ENCODE measurements at places on chromosomes 1 and 21.

GRCh38 chr1:30197639-30198450 lies 525.5 kb downstream of the MATN1 start:
- no peak for DNase-seq

GRCh38 chr1:25796811-25797458 lies 3.1 kb upstream of the SELENON start:
- peak; percentile 76 for DNase-seq

DNA sequence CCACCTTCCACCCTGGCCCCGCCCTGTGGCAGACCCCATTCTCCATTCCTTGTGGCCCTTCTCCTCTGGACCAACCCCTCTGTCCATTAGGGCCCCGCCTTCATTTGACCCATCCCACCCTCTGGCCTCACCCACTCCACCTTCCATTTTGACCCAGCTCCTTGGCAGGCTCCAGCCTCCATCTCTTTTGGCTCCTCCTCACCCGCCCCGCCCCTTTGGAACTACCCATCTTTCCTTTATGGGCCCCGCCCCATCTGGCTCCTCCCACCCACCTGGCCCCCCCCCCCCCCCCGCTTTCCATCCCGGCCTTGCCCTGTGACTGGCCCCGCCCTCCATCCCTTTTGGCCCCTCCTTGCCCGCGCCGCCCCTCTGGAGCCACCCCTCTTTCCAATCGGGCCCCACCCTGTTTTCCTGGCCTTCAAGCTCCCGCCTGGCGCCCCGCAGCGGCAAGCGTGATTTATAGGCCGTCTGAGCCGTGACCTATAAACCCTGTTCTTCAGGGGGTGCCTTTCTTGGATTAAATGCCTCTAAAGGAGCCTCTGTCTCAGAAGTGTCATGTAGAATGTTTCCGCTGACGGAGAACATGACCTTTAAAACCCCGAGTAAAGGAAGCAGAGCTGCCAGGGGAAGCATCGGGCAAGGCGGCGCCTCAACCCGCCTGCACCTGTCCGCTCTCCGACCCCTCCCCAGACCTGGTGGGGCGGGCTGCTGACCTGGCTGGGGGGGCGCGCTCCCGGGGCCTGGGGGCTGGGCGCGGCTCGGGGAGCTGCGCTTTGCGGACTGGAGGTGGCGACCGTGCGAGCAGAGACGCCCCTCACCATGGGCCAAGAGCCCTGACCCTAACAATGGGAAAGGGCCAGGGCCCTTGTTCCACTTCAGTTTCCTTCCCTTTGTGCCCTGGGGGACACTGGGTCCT lies 178.0 kb downstream of the CAMTA1 start:
- peak; percentile 79 for DNase-seq

DNA sequence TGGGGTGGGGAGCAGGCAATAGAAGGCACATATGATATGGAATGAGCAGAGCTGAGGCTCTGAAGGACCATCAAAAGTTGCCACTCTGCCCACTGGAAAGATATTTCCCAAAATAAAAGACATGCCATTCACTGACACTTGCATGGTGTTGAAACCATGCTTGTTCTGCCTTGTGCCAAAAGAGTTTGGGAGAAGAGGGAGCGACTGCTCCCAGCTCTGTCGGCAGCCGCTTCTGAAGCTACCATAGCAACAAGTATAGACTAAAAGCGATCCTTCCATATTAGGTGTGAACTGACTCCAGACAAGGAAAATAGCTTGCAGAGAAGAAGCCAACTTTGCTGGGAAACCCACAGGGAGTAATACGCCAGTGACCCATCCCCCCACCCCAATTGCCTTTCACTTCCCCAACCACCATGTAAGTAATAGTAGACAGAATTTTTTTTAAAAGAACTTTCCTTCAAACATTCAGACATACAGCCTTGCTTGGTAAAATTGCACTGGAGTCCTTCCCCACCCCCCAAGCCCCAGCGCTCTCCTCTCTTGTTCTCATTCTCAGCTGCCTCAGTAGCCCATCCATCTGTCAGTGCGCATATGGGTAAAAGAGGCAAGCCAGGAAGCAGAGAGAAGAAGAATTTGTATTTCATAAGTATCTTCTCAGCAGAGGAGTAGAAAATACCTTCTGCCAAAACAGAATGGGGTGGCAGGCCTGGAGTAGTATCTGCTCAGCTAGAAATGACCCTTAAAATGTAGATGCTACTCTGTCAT lies 263.7 kb downstream of the OMA1 start:
- DNase-seq, result no peak

- no peak for DNase-seq
These were observed 55.9 kb downstream of the SETD4 start for GRCh38 chr21:36004441-36004840.

DNA sequence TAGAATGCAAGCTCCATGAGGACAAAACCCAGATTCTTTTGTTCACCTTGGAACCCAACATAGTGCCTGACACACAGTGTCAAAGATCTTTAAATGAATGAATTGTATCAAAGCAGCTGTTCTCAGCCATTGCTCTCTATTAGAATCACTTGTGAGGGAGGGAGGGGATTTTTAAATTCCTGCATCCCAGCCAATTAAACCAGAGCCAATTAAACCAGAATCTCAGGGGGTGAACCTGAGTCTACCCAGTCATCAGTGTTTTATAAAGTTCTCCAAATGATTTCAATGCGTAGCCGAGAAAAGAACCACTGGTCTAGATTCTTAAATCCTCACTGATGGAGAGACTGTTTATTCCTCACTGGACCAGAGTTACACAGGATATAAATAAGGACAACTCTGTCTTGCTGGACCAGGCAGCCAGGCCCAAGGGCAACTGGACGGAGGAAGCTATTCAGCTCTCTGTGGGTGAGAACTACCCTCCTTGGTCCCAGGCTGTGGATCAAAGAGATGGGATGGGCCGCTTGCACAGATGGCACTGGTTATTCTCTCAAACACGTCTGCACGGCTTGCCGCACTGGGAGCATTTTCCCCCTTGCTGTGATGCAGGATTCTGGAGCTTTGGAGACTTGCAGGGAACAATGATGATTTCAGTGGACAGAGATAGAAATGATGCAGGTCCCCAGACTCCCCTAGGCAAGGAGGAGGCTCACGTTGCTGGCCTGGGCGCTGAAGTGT lies 20.0 kb upstream of the CDCA8 start:
- DNase-seq, result no peak

DNA sequence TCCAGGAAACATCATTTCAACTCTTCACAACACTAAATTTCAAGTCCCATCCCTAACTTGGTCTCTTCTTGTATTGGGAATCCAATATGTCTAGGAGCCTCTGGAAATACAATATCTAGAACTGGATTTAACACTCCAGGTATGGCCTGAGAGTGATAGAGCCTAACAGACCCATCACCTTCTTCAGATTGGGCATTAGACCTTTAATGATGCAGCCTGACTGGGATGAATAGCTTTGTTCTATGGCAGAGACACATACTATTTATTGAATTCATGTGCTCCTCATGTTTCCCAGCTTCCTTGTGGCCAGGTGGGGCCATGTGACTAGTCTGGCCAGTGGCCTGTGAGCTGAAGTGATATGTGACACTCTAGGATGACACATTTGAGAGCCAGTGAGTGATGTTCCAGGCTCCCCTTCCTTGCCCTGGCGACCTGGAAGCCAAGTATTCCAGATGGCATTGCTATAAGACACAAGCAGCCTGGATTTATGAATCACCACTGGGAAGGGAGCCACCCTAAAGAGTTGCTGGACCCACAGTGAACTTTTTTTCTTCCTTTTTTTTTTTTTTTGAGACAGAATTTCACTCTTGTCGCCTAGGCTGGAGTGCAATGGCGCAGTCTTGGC lies 31.0 kb upstream of the POU3F1 start:
- DNase-seq, result no peak

- no peak for DNase-seq
These were observed 116.8 kb downstream of the ATP6V1G3 start for GRCh38 chr1:198423673-198424072.

- DNase-seq, result no peak
These were observed 116.9 kb upstream of the KCNK1 start for GRCh38 chr1:233496993-233497392.

- DNase-seq, result no peak
These were observed 8.5 kb upstream of the SLC35D1 start for GRCh38 chr1:67062412-67062811.

GRCh38 chr1:145980457-145980994 lies 15.9 kb downstream of the TXNIP start:
- DNase-seq, result no peak

Measured in GM13976 (cell line).